Activated T-cell treated with anti-CD3 and anti-CD28 coated beads for 4 hours (primary cell): ENCODE measurements at places on chromosomes 7 and 10.

DNA sequence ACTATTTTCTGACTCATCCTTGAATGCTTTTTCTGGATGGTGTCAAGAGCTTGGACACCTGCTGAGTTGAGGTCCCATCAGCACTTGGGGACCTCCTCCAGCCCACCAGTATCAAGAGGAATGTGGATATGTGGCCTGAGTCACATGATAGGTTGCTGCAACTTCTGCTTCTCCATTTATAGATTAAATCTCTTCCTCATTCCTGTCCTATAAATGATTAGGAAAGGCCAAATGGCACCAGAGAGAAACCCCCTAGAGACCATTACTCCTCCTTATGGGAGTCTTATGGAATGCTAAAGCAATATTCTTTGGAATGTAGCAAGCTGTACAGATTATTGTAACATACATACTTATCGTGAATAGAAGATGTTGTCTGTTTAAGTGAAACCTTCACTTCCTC lies 85.6 kb downstream of the NEUROD6 start:
- DNase-seq, result no peak

GRCh38 chr10:131311661-131312477 lies at the start of gene TCERG1L:
TSS of gene TCERG1L (minus strand) at chr10:131311721. CDS start at chr10:131311635, 86 bp downstream.
- DNase-seq, result no peak

- DNase-seq, result no peak
Measured at GRCh38 chr7:16657656-16658279, 11.8 kb downstream of the BZW2 start.

GRCh38 chr7:106193661-106194060 lies 81.5 kb upstream of the SYPL1 start:
- no peak for DNase-seq

- DNase-seq, result no peak
Measured at GRCh38 chr10:7334642-7334964, 76.2 kb downstream of the SFMBT2 start.

DNA sequence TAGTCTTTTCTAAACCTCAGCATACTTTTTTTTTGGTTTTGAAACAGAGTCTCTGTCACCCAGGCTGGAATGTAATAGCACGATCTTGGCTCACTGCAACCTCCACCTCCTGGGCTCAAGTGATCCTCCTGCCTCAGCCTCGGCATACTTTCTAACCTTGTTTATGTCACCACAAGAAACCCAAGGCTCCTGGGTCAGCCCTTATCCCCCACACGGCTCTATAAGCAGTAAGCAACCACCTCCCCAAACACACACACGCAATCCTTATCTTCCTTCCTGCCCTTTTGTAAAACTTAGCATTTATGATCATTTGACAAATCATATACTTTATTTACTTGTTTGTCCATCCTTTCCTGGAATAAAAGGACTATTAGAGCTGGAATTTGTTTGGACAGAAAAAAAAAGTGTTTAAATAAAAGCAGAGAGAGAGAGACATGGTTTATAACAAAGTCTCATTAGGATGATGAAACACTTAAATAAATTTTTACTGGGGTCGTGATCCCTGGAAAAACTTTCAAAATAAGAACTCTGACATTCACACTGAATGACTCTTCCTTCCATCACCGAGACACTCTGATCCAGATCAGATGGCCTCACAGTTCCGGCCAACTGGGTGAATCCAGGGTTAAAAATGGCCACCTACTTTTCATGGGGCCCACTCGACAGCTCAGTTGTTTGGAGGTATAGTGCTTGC lies 72.7 kb upstream of the PIK3CG start:
- no peak for DNase-seq
